Stimulated activated CD8-positive, alpha-beta memory T cell treated with anti-CD3 and anti-CD28 coated beads, Interleukin-2, amount 100 ng/mL, for 48 hours (primary cell): ENCODE measurements at places on chromosomes 11 and 22.

GRCh38 chr11:126336138-126336541 is 19.3 kb upstream of the ST3GAL4 start:
- no peak for DNase-seq

DNA sequence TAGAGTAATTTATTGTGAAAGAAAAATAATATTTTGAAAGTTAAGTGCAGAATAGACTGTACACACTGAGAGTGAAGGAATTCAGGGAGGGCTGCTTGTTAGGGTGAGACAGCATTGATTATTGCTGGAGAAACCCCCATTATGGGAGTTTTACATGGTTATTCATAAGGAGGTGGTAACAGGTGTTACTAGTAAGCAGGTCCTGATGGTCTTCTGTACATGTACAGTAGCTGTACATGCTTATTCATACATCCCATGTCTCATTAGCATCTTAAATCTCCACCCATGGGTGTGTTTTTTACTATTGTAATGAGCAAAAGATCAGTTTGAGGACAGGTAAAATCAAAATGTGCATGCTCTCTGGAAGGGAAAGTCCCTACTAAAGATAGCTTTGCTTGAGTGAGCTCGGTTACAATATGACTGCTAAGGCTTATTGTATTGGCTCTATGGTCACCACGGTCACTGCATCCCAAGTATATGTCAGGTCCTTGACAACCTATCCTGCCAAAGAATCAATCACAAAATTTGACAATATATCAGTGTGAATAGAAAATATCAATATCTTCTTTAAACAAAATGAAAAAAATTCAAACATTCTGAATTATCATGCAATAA is 6.2 kb downstream of the KDM4F start:
- DNase-seq, result no peak

GRCh38 chr11:78499971-78500370 is 74.7 kb downstream of the NARS2 start:
- DNase-seq, result no peak

DNA sequence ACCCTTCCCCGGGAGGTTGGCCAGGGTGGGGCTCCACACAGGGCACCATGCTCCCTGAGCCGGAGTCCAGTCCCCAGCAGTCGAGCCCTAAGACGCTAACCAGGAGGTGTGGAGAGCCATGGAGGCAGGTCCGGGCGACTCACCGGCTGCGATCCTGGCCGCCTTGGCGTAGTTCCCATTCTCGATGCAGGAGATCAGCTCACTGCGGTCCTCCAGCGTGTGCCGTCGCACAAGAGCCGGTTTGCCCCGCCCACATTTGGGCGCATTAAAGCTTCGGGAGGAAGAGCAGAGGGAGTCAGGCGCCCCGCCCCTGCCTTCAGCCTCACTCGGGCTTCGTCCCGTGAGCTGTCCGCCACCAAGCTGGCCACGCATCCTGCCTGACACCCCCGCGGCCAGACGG is 50.8 kb downstream of the BRD1 start:
- DNase-seq, result no peak

- DNase-seq, result no peak
These were observed 18.5 kb downstream of the IL10RA start for GRCh38 chr11:118004543-118005223.

DNA sequence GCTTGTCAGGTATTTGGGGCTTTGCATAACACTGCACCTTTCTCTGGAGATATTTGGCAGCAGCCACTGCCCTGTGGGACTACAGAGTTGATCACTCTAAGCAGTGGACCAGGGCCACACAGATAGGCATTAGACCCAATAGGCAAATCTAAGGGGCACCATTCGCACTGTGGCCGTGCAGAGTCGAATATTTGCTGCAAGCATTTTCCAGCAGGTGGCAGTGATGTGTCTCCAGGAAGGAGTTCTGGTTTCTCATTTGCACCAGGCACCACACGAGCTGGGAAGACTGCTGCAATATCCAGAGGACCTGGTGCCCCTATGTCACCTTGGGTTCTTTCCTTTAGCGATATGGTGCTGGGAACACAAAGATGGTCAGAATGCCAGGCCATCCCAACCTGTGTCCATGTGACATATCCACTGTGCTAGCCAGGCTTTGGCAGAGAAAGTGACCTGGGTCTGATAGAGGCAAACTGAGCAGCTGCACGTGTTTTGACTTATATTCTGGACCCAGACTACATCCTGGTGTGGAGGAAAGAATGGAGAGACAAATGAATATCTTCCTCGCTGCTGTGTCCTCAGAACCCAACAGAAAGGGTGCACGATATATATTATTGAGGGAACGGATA is 318.7 kb downstream of the BUD13 start:
- DNase-seq, result peak; percentile 2

- no peak for DNase-seq
These were observed 143.5 kb downstream of the MSANTD4 start for GRCh38 chr11:105878510-105878909.

GRCh38 chr11:34938611-34939010 is 22.2 kb downstream of the PDHX start:
- no peak for DNase-seq

DNA sequence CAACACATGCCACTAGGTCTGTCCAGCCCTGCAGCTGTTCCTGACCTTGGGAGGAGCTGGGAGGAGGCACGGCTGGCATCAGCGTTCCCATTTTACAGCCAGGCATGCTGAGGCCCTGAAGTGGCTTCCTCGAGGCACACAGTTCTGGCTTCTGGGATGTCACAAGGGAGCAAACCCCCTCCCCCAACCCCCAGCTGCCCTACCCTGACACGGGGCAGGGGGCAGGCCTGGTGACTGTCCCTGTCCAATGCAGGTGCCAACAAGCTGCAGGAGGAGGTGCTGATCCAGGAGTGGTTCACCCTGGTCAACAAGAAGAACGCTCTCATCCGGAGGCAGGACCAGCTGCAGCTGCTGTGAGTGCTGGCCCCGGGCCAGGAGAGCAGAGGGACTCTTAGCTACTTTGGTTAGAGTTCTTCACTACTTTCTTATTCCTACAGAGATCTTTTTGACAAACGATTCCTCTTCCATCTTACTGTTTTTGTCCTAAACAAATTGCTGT is 5.3 kb downstream of the KCNK7 start:
- no peak for DNase-seq

DNA sequence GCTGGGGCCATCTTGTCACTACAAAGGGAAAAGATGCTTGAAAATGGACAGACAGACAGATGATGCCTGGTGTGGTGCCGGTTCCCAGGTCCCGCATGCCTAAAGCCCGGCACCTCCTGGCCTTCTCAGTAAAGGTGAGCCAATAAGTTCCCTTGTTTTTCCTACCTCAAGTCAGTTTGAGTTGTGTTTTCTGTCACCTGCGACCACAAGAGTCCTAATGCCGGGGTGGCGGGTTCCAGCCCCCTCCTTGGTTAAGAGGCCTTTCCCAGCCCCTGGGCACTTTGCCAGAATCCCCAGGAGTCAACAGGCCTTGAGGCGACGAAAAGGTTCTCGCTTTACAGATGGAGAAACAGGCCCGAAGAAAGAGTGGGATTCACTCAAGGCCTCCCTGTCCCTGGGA is 9.0 kb downstream of the FGF19 start:
- no peak for DNase-seq

- DNase-seq, result no peak
These were observed 50.4 kb downstream of the ATXN10 start for GRCh38 chr22:45722006-45722405.

GRCh38 chr22:30763815-30764673 is 69.4 kb downstream of the OSBP2 start:
- peak; percentile 19 for DNase-seq

DNA sequence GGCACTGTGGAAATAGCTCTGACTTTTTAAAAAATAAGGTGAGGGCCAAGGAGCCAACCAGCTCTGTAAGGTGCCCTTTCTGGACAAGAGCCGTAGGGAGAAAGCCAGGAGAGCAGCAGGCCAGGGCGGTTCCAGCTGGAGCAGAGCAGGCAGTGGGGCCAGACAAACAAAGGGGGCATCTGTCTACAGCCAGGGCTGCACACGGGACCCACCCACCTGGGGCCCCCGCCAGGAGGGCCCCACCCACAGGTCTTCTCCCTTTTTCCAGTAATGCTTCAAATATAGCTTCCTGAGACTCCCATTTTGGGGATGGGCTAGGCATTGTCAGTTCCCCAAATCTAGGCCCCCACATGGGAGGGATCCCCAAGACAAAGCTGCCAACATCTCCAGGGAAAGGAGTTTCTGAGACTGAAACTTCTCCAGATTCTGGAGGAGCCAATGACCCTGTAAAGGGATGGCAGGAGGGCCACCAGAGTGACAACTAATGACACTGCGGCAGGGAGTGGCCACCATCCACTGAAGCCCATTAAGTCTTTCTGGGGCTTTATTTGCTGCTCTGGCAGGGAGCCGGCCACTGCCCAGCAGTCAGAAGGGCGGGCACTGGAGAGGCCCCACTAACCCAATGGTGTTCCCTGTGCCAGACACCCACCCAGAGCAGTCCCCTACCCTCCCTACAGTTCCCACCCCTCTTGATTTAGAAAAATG is 1.9 kb downstream of the ZFTA start:
- DNase-seq, result no peak

GRCh38 chr22:20575724-20576444 is 68.5 kb downstream of the MED15 start:
- no peak for DNase-seq

- no peak for DNase-seq
These were observed 62.6 kb upstream of the WT1 start for GRCh38 chr11:32497951-32498350.

DNA sequence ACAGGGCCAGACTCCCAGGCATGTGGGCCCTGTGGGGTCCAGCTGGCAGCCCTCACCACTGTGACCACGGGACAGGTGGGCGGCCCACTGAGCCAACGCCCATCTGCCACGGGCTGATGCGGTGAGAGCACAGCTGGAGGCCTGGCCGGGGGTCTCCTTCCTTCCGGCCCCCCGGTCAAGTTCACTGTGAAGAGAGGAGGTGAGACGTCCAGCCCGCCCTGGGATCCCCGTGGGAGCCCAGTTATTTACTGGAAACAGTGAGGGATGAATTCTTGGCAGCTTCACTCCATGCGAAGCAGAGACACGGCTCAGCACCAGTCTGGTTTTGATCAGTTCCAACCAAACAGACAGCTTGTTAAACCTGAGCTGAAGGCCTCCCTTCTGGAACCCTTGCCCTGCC is 38.7 kb downstream of the WNT11 start:
- no peak for DNase-seq

DNA sequence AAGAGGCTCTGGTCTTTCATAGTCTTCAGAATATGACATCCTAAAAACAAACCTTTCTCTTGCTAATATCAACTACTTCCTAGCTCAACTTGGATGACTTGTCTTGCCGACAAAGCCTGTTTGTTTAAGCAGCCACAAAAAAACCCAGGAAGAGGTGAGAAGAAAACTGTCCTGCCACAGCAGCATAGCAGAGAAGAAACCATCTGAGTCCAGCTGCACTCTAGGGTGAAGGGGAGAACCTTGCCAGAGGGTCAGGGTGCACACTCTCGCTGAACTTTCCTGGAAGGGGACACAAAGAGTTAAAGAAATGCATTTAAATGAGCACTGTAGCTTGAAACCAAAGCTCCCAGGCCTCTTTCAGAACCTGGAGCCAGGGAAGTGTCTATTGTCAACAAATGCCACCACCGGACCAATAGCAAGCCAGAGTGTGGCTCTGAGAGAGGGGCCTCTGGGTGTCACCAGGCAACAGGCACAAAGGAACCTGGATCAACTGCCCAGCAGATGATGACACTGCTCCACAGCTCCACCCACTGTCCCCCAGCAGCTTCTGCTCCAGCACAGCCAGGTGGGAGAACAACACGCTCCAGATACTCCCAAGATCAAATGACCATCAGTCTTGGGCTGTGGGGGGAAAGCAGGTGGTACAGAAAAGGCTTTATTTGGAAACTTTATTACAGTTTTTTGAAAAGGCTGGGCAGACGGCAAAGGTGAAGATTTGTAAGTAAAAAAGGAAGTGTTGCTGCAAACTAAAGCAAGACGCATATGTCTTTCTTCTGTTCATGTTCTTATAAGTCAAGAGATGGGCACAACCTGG is 105.7 kb downstream of the RASSF10 start:
- no peak for DNase-seq

DNA sequence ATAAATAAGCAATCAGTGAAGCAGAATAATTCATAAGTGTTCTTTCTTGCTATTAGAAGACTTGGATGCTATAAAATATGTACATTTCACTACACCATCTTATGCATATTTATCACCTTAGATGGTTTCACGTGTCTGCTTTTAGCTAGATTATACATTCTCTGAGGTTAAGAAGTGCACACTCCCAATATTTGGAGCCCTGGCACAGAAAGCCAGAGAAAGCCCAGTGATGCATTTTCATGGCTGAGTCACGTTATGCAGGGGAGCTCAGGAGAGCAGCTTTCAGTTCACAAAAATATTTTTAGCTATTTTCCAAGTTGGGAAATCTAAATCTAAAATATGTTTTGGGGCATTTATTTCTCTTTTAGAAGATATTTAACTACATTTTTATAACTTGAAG is 5.1 kb upstream of the TP53AIP1 start:
- DNase-seq, result no peak

DNA sequence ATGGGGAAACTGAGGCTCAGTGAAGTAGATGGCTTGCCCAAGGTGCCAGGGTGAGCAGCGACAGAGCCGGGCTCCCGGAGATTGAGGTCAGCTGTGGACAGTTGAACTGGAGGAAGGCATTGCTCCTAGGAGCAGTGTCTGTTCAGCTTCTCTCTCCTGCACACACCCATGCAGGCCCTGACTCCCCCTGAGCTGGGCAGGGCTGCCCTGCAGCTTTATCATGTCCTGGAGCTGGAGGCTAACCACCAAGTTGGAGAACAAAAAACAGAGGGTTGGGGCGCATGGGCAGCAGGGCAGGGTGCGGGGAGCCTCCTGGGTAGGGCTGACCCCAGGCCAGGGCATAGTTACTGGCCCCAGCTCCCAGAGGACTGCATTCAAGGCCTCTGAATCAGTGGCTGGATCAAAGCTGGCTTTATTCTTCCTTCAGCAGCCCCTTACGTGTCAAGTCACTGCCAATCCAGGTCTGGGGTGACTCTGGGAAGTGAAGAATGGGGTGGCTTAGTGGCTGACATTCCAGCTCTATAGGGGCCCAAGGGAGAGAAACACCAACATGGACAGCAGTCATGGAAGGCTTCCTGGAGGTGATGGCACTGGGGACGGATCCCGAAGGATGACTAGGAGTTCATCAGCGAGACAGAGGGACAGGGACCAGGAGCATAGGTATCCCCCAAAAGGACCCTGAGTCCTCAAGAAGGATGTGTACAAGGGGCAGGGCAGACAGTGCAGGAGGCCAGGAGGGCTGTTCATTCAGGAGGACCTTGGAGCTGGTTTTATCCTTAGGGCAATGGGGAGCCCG is 83.8 kb downstream of the CACNA1I start:
- DNase-seq, result no peak
